ENCODE measurements at places on chromosomes 12 and 14.

GRCh38 chr14:93789228-93790130, 1.2 kb upstream of the PRIMA1 start:
- no peak for DNase-seq

GRCh38 chr12:76556368-76556767, 3.2 kb downstream of the OSBPL8 start:
- no peak for DNase-seq

DNA sequence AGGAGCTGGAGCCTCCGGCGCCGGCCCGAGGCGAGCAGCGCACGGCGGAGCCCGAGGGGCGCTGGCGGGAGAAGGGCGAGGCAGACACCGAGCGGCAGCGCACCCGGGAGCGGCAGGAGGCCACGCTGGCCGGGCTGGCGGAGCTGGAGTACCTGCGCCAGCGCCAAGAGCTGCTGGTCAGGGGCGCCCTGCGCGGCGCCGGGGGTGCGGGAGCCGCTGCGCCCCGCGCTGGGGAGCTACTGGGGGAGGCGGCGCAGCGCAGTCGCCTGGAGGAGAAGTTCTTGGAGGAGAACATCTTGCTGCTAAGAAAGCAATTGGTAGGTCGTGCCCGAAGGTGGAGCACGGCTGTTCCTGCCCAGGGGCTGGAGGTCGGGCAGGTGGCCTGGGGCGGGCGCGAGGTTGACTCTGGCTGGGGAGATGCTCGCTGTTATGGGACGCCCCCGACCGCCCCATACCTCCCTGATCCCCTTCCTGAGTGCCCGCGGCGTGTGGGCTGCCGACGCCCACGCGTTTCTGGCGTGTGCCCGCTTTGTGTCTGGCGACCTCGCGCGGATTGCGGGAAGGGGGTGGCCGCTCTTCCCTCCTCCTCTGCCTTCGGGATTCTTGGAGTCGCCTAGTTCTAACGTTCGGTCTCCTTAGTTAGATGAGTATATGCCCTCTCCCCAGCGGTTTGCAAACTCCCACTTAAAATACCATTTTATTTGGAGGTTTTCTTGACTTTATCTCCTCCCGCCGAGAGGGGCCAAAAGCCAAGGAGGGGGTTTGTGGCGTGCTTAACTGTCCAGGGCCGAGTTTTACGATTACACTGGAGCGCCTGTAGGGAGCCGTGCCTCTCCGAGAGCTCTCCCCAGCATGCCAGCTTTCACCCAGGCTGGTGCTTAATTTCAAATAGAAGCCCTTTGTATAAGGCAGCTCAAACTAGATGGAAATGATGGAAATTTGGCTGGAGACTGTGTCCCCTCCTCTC, 752 bp downstream of the DACT1 start:
- DNase-seq, result no peak

GRCh38 chr14:93073910-93074769, 41.6 kb downstream of the ITPK1 start:
- no peak for DNase-seq

GRCh38 chr14:92922883-92923743, at the start of gene CHGA:
Gene CHGA, plus strand, starts transcription at chr14:92923150. Its CDS starts 210 bp downstream, at chr14:92923360.
- no peak for DNase-seq
